ENCODE measurements at places on chromosomes 12 and 14.

GRCh38 chr14:104753528-104754212 lies 723 bp downstream of the SIVA1 start:
- peak; percentile 35 for DNase-seq

DNA sequence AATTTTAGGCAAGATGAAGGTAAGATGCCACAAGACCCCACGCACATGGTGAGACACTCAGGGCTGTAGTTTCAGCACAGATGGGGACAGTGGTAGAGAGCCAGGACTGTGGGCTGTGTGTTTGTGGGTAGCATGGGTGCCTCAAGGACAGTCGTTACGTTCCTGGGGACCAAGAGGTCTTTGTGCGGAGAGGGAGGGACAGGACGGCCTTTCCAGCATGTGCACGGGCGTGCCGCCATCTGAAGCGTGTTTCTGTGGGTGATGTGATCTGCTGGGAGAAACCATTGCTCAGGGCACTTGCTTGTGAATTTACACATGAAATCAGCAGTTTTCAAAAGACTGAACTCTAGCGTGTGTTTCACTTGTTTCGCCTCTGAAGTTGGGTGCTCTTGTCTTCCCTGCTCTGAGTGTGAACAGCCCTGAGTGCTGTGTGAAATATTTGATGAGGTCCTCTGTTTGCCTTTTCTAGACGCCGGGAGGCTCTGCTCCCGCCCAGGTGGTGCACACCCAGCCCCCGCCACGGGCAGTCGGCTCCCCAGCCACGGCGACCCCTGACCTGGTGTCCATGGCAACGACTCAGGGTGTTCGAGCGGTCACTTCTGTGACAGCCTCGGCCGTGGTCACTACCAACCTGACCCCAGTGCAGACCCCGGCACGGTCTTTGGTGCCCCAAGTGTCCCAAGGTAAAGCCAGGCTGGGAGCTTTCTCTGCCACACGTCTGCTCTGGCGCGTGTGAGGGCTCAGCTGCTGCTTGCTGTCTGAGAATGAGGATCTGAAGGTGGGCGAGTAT lies 82.3 kb downstream of the DDX51 start:
- DNase-seq: no peak

DNA sequence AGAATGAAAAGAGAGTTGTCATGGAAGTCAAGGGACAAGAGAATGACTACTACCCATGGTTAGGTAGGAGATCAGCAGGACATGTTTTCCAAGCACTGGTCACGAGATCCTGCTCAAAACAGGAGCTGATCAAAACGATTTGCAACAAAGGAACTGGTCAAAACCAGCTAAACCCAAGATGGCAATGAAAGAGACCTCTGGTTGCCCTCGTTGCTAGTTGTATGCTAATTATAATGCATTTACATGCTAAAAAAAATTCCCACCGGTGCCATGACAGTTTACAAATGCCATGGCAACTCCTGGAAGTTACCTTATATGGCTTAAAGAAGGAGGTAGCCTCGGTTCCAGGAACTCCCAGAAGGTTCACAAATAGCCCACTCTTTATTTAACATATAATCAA lies 95.0 kb upstream of the OTX2 start:
- DNase-seq: no peak

DNA sequence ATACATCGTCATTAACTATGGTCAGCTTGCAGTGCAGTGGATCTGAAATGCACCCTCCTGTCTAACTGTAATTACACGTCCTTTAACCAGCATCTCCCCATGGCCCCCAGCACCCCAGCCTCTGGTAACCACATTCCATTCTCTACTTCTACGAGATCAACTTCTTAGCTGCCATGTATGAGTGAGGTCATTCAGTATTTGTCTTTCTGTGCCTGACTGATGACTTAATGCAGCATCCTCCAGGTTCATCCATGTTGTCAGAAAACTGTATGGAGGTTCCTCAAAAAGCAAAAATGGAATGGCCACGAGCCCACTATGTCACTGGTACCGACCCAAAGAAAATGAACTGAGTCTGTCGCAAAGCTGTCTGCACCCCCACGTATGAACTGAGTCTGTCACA lies 107.3 kb downstream of the RIMBP2 start:
- no peak for DNase-seq

GRCh38 chr14:100546051-100546443 lies 41.2 kb downstream of the BEGAIN start:
- DNase-seq: no peak

- DNase-seq: no peak
Observed at GRCh38 chr12:87847147-87847546, 182.1 kb downstream of the C12orf50 start.

GRCh38 chr12:45389426-45389825 lies 173.5 kb downstream of the ANO6 start:
- DNase-seq: no peak

DNA sequence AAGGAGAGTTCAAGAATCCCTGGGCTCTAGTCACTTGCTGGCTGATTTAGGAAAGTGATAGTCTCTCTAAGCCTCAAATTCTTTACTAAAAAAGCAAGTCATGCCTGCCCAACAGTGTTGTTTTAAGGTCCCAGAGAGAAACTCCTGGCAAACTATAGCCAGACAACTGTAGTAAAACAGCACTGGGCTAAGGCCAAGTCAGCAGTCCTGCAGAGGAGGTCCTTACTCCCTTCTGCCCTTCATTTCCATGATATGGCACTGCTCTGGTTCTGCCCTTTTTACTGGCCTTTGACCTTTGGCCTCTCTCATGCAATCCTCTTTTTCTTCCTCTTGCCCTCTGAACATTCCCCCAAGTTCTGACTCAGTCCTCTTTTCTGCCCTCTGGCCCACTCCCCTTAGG lies 74.9 kb downstream of the VWF start:
- DNase-seq: no peak

DNA sequence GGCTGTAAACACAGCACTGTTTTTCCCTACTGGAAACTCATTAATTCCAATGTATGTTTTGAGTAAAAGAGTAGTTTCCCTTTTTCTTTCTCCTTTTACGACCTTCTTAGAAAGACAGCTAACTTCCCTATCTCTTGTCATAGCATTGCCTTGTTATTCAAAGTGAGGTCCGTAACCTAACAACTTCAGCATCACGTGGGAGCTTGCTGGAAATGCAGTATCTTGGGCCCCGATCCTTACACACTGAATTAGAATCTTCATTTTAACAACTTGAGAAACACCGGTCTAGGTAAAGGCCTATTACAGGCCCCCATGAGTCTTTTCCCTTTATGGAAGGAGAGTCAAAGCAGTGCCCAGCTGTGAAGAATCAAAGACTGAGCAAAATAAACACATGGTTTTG lies 230.7 kb upstream of the PRKD1 start:
- no peak for DNase-seq

DNA sequence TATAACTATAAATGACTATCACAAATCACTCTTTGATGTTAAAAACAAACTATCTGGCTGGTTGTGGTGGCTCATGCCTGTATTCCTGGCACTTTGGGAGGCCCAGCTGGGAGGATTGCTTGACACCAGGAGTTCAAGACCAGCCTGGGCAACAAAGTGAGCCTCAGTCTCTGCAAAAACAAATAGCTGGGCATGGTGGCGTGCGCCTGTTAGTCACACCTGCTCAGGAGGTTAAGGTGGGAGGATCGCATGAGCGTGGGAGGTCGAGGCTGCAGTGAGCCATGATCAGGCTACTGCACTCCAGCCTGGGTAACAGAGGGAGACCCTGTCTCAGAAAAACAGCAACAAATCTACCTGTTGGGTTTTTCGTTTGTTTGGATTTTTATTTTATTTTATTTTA lies 5.4 kb downstream of the TXNRD1 start:
- no peak for DNase-seq

DNA sequence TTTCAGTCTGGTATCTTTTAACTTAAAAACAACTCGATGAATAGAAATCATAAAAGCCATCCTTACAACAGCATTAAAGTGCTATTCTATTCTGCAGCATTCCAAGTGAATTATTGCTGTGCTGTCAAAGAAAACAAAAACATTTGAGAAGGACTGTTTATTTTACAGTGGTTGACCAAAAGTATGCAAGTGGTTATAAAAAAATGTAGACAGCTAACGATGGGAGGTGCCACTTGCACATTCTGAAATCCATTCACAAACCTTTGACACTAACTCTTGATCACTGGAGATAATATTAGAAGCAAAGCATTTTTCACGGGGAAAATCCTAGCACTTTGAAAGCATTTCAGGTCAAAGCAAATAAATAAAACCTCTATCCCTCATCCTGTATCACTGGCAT lies 55.6 kb downstream of the HMGA2 start:
- DNase-seq: no peak

GRCh38 chr12:93895089-93895445 lies 217.9 kb downstream of the CRADD start:
- no peak for DNase-seq

Measured in activated CD4-positive, alpha-beta memory T cell treated with anti-CD3 and anti-CD28 coated beads, Interleukin-2, amount 10 ng/mL, durations not matched to agents 7 days and 5 days (primary cell).